Ecto neural progenitor cell (in vitro differentiated cells): ENCODE measurements at places on chromosomes 5 and 9.

DNA sequence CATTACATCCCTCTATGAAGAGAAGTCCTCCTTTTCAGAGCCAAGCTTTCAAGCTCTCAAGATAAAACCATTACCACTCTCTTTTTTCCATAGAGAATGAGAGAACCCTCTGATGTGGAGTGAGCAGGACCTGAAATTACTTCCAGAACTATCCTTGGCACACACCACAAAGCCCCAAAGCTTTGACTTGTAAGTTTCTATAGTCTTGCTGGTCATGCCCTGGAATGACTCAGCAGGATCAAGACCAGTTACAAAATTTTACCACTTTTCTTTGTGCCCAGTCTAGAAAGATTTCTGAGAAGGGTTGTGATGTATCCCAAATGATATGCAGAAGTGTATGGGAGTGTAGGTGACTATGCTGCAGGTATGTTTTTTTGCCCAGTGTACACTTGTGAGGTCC, 760.6 kb downstream of the TLE1 start:
- DNase-seq = no peak

GRCh38 chr5:132099905-132100304, 26.3 kb downstream of the CSF2 start:
- no peak for DNase-seq

GRCh38 chr9:109295221-109296130, 25.4 kb downstream of the EPB41L4B start:
- no peak for DNase-seq

GRCh38 chr9:110446171-110446570, 108.5 kb upstream of the TXNDC8 start:
- no peak for DNase-seq

- no peak for DNase-seq
These were observed 30.9 kb upstream of the SLC46A2 start for GRCh38 chr9:112921549-112921948.

GRCh38 chr5:149310947-149311658, 34.2 kb upstream of the GRPEL2 start:
- DNase-seq = no peak

- DNase-seq = no peak
These were observed 428.6 kb downstream of the SPOCK1 start for GRCh38 chr5:137070521-137070920.

DNA sequence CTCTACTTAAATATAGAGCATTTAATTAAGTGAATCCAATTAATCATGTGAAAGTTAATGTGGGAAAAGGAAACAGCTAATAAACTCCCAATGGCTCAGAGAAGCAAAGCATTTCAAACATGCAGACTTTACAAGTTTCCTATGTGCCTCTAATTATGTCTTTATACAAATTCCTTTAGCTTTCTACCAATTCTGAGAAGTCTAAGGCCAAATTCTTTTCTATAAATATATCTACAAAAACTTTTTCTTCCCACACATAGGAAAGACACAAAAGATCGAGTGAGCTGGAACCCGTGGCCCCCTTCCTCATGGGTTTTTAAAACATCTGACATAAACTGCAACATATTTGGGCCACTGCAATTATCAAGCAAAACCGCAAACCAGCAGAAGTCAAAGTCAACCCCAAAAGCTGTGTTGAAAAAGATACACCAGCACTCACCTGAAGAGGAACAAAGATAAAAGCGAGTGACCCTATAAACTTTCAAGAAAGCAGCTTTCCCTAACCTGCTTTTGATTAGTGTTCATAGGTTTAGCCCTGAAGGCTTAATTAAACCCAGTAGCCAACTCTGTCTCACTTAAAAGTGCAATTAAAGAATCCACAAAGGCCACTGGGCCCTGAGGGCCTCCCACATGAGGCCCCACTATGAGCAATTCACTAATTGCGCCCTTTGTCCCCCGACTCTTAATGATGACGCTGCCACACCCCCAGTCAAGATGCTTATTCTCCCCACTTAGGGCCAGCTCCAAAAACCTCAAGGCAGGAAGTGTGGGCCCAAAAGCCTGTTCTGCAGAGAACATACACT, 12.1 kb downstream of the SEMA5A start:
- no peak for DNase-seq

- DNase-seq = no peak
These were observed 27.0 kb downstream of the VCAN start for GRCh38 chr5:83498585-83498984.

DNA sequence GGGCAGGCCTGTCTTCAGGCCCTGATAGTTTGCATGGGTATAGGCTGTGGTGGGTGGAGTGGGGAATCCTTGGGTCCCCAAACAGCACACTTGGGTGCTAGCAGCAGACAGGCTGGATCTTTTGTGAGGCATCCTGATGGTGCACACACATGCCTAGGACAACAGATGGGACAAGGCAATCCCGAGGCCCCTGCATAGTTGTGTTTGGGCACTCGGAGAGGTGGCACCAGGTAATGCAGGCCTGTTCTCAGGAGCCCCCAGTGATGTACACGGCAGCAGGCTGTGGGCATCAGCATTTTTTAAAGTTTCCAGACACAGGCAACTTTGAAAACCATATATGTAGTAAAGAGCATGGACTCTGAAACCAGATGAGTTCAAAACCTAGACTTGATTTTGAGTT, 65.4 kb downstream of the EPB41L4A start:
- no peak for DNase-seq

DNA sequence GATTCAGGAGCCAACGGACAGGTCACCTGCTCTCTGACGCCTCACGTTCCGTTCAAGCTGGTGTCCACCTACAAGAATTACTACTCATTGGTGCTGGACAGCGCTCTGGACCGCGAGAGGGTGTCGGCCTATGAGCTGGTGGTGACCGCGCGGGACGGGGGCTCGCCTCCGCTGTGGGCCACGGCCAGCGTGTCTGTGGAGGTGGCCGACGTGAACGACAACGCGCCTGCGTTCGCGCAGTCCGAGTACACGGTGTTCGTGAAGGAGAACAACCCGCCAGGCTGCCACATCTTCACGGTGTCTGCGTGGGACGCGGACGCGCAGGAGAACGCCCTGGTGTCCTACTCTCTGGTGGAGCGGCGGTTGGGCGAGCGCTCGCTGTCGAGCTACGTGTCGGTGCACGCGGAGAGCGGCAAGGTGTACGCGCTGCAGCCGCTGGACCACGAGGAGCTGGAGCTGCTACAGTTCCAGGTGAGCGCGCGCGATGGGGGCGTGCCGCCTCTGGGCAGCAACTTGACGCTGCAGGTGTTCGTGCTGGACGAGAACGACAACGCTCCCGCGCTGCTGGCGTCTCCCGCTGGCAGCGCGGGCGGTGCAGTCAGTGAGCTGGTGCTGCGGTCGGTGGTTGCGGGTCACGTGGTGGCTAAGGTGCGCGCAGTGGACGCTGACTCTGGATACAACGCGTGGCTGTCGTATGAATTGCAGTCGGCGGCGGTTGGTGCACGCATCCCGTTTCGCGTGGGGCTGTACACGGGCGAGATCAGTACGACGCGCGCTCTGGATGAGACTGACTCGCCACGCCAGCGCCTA, 1.7 kb downstream of the PCDHA10 start:
- no peak for DNase-seq

GRCh38 chr9:117622347-117622746, 81.9 kb upstream of the TLR4 start:
- no peak for DNase-seq

- DNase-seq = no peak
These were observed 148.1 kb downstream of the ACTBL2 start for GRCh38 chr5:57334475-57334874.

DNA sequence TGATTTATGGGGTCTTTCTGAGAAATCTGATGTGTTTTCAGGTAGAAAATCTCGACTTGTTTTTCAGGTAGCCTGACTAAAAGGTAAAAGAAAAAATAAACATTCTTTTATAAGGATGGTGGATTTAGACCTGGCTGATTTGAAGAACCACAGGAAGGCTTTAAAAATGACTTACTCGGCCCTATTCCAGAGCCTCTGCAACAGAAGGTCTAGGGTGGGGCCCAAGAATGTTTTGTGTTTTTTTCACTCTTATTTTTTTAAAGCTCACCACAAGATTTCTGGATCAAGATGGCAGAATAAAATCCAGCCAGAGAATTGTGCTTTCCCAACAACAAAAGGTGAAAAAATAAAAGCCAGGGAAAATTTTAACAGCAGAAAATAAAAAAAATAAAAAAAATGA, 59.1 kb downstream of the FNBP1 start:
- no peak for DNase-seq

- no peak for DNase-seq
These were observed 8.4 kb downstream of the RPS14 start for GRCh38 chr5:150440948-150441812.

DNA sequence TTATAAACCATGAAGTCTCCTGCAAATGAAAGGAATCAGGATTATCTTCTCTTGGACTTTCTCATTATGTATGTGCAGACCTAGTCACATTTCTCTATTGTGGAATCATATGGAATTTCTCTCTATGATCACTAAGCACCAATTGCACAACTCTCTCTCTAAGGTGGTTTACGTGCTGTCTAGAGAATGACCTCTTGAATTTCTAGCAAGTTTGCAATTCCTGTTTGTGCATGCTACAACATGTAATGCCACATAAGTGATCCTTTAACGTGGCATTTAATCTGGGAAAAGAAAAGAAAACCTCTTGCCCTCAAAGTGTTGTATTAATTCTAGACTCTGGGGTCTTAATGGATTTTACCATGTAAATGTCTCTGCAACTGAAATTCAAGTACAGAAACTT, 5.0 kb upstream of the PPP2R2B start:
- DNase-seq = no peak

DNA sequence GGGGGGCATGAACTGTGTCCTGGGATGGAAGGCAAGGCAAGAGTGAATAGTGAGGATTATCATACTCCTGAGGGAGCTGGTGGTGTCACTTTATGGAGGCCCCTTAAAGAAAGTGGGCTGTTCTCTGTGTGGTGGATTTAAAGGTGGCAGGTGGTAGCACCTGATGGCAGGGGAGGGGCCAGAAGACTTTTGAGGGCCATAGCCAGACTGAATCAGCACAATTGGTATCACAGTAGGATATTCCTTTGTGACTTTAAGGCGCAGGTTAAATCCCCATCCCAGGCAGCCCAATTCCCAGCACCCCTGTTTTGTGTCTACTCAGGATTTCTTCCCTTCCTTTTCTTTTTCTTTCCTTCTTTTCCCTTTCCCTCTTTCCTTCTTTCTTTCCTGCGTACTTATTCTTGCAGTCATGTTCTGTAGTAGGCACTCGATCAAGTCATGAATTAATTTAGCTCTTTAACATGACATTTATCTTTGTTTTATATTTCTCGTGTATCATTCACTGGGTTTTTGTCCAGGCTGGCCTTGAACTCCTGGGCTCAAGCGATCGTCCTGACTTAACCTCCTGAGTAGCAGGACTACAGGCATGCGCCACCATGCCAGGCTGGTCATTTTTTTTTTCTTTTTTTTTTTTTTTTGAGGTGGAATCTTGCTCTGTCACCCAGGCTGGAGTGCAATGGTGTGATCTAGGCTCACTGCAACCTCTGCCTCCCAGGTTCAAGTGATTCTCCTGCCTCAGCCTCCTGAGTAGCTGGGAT, 11.0 kb upstream of the PCBD2 start:
- DNase-seq = no peak

GRCh38 chr5:31137676-31138075, 55.8 kb upstream of the CDH6 start:
- DNase-seq = no peak

DNA sequence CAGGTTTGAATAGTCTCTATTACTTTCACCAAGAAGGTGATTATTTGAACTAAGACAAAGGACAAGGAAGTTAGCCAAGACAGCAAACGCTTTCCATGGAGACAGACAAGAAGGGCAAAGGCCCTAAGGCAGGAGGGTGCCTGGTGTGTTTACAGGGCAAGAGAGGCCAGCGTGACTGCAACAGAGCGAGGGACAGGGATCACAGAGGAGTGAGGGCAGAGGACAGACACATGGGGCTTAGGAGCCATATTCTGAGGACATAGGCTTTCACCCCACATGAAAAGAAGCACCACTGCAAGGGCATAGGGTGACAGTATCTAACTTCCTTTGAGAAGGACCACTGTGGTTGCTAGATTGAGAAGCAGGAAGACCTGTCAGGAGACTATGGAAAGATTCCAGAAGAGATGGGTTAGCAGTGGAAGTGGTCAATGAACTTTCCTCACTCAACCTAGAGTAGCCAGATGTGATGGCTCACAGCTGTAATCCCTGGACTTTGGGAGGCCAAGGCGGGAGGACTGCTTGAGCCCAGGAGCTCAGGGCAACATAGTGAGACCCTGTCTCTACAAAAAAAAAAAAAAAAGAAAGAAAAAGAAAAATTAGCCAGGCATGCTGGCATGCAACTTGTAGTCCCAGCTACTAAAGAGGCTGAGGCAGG, 5.0 kb upstream of the HAVCR1 start:
- DNase-seq = no peak

DNA sequence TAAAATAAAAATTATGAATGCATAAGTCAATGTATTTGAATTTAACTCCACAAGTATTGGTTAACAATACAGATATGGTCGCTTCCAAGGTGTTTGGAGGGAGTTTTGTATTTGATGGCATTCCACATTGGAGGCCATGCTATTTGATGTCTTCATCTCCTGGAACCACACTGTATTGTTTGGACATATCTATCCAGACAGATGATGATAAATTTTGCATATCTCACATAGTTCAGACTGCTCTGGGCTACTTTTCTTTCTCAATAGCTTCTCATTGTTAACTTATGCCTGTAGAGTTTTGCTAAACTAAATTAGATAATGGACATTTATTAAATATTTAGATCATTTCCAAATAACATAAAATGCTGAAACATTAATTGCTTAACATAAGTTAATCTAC, 58.0 kb downstream of the CDKN2A start:
- DNase-seq = no peak

GRCh38 chr5:132753135-132753987, 6.1 kb downstream of the CCNI2 start:
- no peak for DNase-seq

GRCh38 chr9:75891771-75892215, 1.3 kb downstream of the PCSK5 start:
- peak; percentile 58 for DNase-seq

- peak; percentile 53 for DNase-seq
These were observed 85.7 kb upstream of the SHB start for GRCh38 chr9:38154501-38155421.

DNA sequence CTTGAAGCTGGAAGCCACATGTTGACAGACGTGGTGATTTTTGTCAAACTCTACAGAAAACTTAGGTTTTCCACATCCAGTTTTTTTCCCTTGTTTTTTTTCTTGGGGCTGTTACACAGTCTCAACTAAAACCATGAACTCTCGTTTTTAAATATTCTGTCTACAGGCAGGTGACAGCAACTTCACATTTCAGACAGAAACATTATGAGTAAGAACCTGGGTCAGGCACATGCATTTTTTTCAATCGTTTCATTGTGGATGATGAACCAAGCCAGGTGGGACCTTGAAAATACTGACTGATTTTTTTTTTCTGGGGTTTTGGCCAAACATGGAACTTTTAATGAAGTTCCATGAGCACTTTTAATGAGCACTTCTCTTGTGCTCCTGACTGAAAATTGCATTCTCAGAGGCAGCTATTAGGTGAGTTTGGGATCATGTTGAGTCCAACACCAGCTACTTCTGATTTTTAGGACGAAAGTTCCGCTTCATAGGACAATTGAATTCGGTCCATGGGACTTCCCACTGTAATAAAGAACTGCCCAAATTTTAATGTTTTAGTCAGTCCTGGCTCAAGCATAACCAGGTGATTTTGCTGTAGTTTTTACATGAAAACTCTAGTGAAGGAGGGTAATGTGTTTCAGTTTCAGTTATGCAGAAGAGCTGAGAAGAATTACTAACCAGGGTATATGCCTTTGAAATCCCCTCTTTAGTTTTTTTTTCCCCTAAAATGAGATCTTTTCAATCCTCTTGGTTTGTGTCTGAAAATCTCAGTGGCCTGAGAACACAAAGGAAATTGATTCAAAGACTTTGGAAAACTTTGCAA, 93.2 kb upstream of the ADAMTS16 start:
- no peak for DNase-seq

- peak; percentile 60 for DNase-seq
These were observed 596 bp downstream of the IRF1 start for GRCh38 chr5:132489871-132490483.
